ENCODE measurements at places on chromosomes 13 and 19.

- DNase-seq, result no peak
Observed at GRCh38 chr13:28622286-28622685, 36.6 kb upstream of the POMP start.

- DNase-seq, result no peak
Observed at GRCh38 chr13:52399046-52399445, 6.9 kb downstream of the THSD1 start.

DNA sequence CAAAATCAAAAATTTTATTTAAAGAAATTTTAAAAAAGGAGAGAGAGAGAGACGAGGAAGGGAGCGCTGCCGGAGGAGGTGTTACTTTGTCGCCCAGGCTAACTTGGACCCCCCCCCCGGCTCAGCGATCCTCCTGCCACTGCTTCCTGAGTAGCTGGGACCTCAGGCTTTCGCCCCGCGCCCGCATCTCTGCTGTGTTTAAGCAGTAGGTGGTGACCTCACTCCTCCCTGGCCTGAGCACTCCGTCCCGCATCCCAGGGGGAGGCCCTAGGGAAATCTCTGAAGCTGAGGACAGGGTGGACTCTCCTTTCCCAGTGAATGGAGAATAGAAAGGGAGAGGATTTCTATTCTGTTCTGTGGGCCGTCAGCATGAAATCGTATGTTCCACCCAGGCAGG is 485 bp upstream of the ZNF845 start:
- DNase-seq, result peak; percentile 44

DNA sequence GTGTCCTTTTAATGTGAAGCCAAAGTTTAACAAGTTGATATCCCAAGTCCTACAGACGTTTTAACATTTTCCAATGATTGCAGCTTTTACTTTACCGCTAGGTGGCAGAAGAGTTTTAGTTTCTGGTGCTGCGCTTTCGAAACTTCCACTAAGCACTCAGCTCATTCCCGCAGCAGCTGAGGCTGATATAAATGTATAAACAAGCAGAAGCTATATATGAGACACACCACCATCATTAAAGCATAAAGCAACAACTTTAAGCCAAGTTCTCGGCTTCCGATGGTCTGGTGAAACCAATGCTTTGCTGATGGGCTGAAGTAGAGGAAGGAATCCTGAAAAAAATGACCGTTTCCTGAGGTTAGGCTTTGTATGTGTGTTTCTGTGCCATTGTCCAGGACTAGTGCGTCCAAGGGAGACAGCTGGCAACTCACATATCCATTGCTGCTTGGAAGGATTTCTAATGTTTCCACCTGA is 753.9 kb downstream of the OLFM4 start:
- peak; percentile 50 for DNase-seq

- DNase-seq, result no peak
Observed at GRCh38 chr19:2394442-2395292, 32.7 kb downstream of the TIMM13 start.

GRCh38 chr19:21084343-21084742 is 2.3 kb downstream of the ZNF714 start:
- DNase-seq, result peak; percentile 67

- DNase-seq, result no peak
Observed at GRCh38 chr19:45297674-45298073, 25.0 kb downstream of the CKM start.

DNA sequence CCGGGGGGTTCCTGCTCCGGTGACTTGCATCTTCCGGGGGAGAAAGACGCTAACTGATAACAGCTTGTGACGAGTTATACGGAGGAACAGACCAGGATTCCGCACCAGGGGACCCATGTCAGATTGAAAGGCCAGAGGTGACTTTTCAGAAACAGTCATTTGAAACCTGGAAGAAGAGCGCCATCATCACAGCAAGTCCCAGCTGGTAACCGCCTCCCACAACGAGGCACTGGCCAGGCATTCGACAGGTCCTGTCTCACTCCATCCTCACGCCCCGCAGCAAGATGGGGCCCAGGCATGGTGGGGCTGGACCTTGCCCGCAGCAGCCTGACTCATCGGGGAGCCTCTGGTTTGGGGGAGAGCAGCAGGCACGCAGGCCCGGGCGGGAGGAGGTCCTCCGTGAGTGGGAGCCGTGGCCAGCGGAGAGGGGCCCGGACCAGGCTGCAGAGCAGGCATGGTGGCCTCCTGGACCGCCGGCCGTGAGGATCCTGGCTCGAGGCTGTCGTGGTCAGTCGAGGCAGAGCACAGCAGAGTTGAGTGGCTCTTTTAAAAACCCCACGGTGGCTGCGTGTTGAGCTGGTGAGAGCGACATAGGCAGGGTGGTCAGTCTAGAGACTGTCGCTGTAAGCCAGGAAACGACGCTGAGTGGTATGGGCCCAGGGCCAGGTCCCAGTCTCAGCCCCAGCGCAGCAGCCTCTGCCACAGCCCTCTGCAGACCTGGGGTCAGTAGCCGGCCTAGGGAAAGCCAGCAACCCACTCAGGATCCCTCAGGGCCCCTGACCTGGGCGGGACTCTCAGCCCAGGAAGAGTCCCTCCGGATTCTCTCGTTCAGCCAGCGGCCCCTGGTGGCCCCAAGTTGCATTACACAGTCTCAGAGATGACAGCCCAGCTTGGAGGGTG is 94.9 kb upstream of the MCF2L start:
- peak; percentile 53 for DNase-seq

DNA sequence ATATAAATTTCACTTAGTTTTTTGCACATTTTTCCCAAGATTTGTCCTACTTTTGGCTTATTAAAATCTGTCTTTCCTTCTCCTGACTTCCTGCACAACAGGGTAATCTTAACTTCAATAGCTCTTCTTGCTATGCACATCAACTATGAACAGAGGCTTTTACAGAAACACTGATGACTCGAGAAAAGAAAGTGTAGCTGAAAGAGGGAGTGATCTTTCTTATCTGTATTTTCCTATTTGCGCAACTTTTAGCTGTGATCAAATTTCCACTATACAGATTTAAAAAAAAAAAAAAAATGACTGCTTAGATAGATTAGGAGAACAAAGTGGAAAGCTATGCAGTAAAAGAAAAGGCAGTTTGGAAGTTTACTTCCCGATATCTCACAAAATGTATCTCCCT is 406.9 kb downstream of the LIG4 start:
- DNase-seq, result no peak

DNA sequence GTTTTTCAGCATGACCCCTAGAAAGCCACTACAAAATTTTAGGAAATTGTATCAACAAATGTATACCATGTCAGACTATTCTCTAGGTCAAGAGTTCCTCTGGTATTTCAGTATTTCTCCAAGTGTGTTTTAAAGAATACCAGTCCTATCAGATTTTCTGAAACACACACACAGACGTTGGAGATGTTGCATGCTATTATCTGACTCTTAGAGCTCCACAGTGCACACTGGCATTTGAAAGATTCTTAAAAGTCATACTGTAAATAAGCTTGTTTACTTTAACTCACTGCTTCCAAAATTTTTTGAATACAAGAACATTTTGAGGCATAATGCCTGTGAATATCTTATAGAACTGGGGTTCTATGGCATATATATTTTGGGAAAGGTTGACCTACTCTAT is 33.8 kb upstream of the VWA8 start:
- DNase-seq, result no peak

GRCh38 chr13:71320452-71320851 is 546.6 kb downstream of the DACH1 start:
- no peak for DNase-seq

DNA sequence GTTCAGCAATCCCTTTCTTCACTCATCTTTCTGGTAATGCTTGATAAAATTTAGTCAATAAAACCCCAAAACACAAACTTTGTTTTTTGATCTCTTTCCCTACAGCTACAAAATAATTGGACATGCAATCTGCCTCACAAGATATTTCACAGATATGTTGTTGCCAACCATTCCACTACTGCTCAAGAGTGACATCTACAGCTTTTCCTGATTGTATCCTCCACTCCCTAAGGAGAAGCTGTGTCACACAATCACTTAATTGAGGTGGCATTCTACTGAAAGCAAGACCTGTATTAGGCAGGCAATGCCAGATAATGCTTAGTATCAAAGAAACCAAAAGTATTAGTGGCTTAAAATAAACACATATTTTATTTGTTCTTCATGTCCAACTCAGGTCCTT is 1646.2 kb upstream of the SPRY2 start:
- DNase-seq, result no peak

DNA sequence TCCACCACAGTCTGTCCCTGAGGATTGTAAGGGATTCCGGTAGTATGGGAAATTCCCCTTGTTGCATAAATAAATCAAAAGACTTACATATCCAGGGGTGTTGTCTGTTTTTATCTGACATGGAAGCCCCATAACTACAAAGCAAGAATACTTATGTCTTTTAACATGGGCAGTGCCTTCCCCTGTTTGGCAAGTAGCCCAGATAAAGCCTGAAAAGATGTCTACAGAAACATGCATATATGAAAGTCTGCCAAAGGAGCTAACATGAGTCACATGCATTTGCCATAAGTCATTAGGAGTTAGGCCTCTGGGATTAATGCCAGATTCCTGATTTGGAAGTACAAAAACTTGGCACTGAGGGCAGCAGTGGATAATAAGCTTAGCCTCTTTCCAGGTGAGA is 62.1 kb downstream of the ZNF737 start:
- peak; percentile 4 for DNase-seq

DNA sequence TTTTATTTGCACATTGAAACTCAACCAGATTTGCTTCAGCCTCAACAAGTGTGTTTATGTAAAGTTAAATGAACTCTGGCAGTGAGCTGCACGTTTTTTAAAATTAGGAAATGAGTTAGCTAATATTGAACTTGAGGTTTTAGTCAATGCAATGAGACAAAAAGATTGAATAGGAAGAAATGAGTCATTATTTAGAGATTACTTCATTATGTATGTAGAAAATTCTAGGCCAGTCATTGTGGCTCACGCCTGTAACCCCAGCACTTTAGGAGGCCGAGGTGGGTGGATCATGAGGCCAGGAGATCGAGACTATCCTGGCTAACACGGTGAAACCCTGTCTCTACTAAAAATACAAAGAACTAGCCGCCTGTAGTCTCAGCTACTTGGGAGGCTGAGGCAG is 22.8 kb upstream of the CD70 start:
- DNase-seq, result peak; percentile 48

DNA sequence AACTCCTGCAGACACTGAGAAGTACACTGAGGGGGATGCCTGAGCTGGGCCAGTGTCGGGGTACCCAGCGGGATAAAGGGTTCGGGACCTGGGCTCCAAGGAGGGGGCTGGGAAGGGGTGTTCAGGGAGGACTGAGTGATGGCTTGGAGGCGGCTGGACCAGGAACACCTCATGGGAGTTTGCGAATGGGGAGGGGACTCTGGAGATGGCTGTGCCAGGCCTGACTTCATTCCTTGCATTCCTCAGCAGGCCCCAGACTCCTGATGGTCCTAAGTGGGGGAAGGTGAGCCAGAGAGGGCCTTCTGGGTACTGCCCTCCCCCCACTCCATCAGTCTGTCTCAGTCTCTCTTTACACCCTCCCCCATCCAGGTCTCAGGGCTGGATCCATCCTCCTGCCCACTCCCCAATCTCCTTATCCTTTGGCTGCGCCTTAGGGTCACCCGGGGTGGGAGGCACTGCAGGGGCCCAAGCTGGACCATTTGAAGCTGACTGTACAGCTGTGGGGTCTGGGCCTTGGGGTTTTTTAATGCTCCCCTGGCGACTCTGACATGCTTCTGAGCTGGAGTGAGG is 13.8 kb downstream of the PAK4 start:
- DNase-seq, result no peak

GRCh38 chr13:64793592-64793991 is 2436.5 kb downstream of the PCDH9 start:
- no peak for DNase-seq

- peak; percentile 99 for DNase-seq
Observed at GRCh38 chr13:23377983-23378632, 55.4 kb downstream of the SACS start.

GRCh38 chr19:31783592-31783991 is 434.4 kb upstream of the TSHZ3 start:
- no peak for DNase-seq

GRCh38 chr13:28613562-28613961 is 45.4 kb upstream of the POMP start:
- no peak for DNase-seq

- no peak for DNase-seq
Observed at GRCh38 chr13:90287521-90287920, 1060.0 kb upstream of the MIR17HG start.

GRCh38 chr19:580274-580835 is 8.0 kb downstream of the BSG start:
- DNase-seq, result no peak

DNA sequence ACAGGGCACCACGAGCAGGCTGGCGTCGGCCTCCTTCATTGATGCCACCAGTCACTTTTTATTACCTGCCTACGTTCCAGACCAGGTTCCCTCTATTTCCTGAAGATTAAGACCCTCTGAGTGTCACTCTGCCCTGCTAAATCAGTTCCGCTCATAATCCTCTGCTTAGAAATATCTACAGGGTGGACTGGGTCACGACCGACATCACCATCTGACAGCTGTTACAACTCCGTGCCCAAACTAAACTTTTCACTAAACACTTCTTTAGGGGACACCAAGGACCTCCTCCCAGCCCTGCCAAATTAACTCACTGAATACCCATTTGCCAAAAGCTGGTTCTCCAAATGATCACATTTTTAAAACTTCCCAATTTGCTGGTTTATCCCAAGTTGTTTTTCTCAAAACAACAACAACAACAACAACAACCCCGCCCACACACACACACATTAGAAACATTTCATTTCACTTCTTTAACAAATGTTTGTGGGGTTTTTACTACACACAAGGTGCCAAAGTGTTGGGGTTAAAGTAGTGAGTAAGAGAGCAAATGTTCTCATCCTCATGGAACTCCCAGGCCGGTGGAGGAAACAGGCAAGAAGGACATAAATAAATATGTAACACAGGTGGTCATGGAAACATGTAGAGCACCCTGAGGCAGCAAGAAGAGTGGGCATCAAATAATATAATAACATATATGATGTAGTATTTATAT is 72.0 kb upstream of the PEG3 start:
- DNase-seq, result no peak

- no peak for DNase-seq
Observed at GRCh38 chr13:55361141-55361540, 1779.6 kb upstream of the PRR20A start.

- no peak for DNase-seq
Observed at GRCh38 chr13:102905905-102906771, 60.3 kb downstream of the ERCC5 start.

- peak; percentile 62 for DNase-seq
Observed at GRCh38 chr13:110616103-110617101, 1.1 kb downstream of the NAXD start.

DNA sequence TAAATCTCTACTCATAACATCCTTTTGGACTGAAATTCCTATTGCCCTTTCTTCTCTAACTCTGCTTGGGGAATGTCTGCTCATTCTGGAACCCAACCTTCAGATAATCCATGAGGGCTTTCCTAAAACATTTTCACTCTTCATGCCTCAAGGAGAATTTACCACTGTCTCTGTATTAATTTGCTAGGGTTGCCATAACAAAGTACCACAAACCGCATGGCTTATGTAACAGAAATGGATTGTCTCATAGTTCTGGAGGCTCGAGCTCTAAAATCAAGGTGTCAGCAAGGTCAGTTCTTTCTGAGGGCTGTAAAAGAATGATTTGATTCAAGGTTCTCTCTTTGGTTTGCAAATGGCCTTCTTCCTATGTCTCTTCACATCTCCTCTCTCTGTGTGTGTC is 209.7 kb downstream of the LACC1 start:
- DNase-seq, result peak; percentile 55

All from AG10803 (cell line).